NCI-H524 treated with DMSO at 0.1 percent for 48 hours (cell line): ENCODE measurements at places on chromosomes 5 and 9.

DNA sequence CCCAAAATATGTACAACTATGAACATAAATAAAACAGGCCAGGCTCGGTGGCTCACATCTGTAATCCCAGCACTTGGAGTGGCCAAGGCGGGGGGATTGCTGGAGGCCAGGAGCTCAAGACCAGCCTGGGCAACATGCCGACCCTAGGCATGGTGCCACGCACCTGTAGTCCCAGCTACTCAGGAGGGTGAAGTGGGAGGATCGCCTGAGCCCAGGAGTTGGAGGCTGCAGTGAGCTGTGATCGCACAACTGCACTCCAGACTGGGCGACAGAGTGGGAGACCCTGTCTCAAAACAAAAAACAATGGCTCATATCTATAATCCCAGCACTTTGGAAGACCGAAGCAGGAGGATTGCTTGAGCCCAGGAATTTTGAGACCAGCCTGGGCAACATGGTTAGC is 1.5 kb downstream of the HAUS6 start:
- DNase-seq: no peak

- DNase-seq: no peak
These were observed 9.8 kb upstream of the CTSL start for GRCh38 chr9:87716141-87716540.

DNA sequence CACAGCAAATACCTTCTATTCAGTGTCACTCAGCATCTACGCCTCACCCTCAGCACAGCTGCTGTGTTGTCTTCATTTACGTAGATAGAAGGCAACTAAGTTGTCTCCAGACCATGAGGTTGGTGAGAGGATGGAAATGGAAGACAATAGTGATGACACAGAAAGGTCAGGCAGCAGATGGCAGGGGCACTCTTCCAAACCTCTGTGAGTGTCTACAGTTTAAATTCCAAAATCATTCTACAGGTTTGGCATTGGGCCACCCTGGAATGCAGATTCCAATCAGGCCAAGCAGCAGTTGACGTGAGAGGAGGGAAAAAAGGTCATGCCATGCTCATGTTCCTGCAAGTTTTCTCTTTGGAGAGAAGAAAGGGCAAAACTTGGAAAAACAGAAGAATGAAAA is 68.7 kb upstream of the ADAMTSL1 start:
- DNase-seq: no peak

DNA sequence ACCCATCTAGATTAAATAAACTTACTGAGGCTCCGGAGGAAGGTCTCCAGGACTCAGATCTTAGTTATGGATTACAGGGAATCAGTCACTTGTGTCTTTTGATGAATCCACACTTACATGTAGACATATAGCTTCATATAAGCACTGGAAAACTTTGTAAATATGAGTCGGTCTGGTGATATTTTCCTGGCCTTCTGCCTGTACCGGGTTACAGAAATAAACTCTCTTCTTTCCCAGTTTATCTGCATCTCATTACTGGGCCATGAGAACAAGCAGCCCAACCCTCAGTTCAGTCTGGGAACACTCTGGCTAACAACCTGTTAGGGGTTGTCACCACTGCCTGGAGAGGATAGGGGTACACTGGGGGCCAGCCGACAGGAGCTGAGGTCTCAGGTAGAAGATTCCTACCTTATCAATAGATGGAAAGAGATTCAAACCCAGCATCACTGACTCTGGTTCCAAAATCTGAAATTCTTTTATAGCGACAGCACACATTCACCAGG is 59.1 kb downstream of the THBS4 start:
- no peak for DNase-seq

DNA sequence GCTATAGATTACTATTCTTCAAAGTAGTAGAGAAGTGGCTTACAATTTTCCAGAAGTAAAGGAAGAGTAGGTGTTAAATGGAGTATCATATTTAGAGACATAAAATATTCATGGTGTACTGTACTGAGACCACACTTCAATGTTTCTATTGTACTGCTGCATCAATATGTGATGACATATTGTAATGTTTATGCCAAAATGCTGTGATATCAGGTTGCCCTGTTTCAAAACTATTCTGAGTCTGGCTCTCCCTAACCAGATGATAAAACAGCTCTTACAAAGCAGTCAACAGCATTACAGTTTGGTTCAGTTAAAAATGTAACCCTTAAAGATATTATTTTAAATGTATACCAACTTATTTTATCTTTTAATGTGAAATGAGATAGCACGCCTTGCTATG is 30.8 kb upstream of the ACOT12 start:
- DNase-seq: no peak

DNA sequence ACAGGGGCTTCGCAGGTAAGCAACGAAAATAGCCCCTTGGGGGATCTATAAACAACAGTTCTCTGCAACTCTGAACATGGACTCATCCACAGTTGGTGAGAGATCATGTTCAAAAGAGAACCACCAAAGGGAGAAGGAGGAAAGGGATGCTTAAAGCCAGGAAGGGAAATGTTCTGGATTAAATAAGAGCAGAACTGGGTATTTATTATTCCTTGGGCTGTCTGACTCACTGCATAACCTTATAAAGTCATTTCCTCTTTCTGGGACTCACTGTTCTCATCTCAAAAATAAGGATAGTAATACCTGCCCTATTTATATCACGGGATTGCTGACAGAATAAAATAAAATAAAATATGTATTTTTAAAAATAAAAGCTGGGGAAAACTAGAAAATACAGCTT is 11.2 kb upstream of the MARCHF3 start:
- no peak for DNase-seq

- DNase-seq: no peak
These were observed 7.2 kb downstream of the ROPN1L start for GRCh38 chr5:10448754-10449360.

DNA sequence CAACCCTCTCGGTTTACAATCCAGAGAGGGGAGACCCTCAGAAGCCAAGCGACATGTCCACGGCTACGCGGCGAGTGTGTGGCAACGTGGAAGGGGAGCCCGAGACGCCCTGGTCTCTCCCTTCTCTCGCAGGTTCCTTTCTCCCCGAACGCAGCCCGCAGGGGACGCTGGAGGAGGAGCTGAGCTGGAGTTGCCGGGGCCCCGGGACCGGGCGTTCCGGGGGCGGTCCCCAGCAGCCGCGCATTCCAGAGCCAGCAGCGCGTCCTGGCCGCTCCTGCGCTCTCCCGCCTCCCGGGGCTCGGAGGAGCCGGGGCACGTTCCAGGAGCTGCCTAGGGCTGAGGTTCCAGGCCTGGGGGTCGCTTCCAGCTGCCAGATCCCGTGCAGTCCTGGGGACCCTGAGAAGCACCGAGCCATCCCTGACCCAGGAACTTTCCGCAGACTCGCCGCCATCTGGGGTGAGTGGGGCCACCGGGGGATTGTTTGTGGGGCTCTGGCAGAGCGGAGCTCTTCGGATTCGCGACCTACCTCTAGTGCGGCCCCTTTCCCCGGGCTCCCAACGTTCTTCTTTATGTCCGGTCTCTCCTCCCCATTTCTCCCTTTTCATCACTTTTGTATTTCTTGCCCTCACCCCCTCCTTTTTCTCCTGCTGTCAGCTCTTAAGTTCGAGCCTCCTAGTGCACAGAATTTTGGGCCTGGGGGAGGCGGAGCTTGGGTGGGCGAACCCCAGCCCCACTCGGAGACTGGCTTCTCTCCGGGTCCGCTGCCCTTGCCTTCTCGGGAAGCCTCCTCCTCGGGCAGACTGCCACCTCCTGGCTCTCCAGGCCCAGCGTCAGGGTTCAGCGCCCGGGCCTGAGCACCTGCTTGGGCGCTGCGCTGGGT is at the start of gene SMIM3:
Gene SMIM3, plus strand, starts transcription at position 241 of the 880 bp plus-strand sequence. CDS start 16,684 bp downstream, outside the sequence.
- DNase-seq: no peak

DNA sequence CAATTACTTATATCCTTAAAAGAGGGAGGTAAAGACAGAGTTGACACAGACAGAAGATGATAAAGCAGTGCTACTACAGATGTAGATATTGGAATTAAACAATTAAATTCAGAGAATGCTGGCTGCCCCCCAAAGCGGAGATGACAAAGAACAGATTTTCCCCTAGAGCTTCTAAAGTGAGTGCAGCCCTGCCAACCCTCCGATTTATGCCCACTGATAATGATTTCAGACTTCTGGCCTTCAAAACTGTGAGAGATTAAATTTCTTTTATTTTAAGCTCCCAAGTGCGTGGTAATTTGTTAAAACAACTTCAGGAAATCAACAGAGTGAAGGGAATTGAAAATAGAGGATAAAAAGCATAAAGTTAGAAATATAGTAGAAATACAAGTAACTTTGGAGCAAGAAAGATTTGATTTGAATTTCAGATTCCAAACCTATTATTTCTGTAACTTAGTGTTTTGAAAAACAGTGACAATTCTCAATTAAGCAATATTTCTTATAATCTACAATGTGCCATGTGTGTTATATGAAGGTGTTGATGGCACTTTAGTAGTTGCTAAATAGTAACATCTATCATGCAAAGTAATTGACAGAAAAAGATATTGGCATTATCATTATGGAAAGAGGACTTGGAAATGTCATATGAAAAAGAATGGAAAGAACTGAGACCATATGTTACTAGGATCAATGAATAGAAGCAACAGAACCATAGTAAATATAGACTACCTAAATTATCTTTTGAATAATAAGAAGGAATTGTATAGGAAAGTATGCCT is 946.4 kb upstream of the PTPRD start:
- DNase-seq: no peak

DNA sequence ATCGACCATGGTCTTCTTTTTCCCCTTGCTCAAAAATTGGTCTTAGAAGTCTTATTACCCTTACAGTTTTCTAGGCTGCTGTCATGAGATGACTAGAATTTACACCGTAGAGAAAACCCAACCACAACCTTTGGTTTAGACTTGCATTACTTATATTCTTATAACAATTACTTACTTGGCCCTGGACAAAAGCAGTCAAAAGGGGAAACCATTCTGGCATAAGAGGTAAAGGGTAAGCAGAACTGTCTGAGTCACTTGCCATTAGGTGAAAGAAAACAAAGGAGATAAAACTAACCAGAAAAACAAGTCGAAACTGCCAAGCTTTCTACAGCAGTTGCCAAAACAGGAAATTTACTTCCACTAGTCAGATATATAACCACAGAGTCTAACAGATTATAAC is 17.9 kb downstream of the TMEM245 start:
- no peak for DNase-seq

GRCh38 chr5:82339792-82340191 is 61.6 kb upstream of the RPS23 start:
- no peak for DNase-seq

- DNase-seq: no peak
These were observed 54.7 kb upstream of the UBAC1 start for GRCh38 chr9:136015656-136016571.

GRCh38 chr9:20592673-20593072 is 29.6 kb downstream of the MLLT3 start:
- DNase-seq: no peak

DNA sequence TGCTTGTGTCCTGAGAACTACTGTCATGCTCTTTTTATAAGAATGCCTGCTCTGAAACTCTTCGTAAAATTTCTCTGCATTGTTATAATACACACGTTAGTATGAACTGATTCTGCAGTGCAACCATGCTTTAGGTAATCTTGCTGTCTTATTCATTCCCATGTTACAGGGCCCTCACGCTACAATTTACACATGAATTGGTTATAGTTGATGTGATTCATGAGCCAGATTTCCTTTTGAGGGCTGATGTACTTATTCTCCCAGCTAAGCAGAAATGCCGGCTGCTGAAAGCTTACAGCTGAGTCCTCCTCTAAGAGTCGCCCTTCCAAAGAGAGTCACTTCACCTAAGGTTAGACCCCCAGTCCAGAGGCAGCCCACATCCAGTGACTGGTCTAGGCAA is 233.5 kb upstream of the PCSK5 start:
- DNase-seq: no peak

GRCh38 chr9:77532607-77533006 is 115.5 kb downstream of the GNA14 start:
- no peak for DNase-seq

DNA sequence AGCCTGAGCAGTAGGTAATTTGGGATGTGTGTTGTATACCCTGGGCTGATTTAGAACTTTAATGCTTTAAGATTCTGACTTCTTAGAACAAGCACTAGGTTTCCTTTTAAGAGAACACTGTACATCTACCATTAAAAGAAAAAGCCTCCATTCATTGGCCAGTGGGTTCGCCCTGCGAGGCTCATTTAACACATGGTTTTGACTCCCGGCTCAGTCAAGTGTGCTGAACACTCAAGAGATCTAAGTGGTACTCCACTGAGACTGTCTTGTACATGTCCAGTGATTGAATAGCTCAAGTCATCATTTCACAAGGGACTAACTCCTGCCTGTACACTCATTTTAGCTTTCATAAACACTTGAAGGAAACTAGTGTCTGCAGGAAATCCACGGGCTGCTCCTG is 3.9 kb downstream of the FUBP3 start:
- DNase-seq: no peak

- no peak for DNase-seq
These were observed 92.5 kb upstream of the DNAH5 start for GRCh38 chr5:14036947-14037346.

DNA sequence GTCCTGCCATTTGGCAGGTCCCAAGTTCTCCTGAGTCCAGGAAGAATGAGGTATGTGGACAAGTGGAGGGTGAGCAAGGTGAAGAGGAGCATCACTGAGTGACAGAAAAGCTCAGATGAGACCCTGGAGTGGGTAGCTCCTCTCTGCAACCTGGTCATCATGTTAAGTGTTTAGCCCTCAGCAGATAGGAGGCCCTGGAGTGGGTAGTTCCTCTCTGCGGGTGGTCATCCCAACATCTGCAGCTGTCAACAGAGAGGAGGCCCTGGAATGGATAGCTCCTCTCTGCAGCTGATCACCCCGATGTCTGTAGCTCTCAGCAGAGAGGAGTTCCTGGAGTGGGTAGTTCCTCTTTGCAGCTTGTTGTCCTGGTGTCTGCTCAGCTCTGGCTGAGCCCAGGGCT is 48.4 kb downstream of the NDUFAF2 start:
- no peak for DNase-seq

DNA sequence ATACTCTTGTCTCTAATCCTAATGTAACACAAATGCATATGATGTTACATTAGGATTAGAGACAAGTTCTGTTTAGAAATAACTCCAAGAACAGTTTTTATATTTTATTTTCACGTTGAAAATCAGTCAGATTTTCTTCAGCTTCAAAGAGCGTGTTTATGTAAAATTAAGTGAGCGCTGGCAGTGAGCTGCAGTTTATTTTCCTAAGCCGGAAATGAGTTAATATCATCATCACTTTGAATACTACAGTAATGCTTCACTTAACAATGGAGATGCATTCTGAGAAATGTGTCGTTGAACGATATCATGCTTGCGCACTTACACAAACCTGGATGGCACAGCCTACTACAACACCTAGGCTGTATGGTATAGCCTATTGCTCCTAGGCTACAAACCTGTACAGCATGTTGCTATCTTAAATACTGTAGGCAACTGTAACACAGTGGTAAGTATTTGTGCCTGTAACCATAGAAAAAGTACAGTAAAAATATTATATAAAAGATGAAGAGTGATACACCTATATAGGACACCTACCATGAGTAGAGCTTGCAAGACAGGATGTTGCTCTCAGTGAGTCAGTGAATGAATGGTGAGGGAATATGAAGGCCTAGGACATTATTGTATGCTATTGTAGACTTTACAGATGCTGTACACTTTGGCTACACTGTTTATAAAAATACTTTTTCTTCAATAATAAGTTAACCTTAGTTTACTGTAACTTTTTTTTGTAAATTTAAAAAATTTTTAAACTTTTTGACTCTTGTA is 65.9 kb upstream of the C5orf46 start:
- no peak for DNase-seq

GRCh38 chr5:67350618-67351201 is 154.1 kb upstream of the CD180 start:
- DNase-seq: no peak
